Right cardiac atrium (tissue), 5 donors: ENCODE measurements at places on chromosomes 4 and X. TPM values are rescaled to one million over a fixed set of nuclear protein-coding genes. Genes with fewer than 3 reads are reported as not detected.

The BBS12 gene
- total RNA-seq = 8.5 TPM

The UGT8 gene
- total RNA-seq = 0.32 TPM

The CT47B1 gene
- total RNA-seq = not detected

The LAP3 gene
- 56.8 TPM for total RNA-seq

The SSX1 gene
- not detected for total RNA-seq

The DMRTC1 gene
- total RNA-seq = not detected

The KLF8 gene
- total RNA-seq = 7.2 TPM

The CT45A5 gene
- not detected for total RNA-seq

The ABCG2 gene
- total RNA-seq = 1.6 TPM

The SPANXA1 gene
- not detected for total RNA-seq

The TDO2 gene
- total RNA-seq = not detected

The SPANXC gene
- total RNA-seq = not detected

The CFAP299 gene
- not detected for total RNA-seq

The BGN gene
- 204 TPM for total RNA-seq

The MSANTD1 gene
- total RNA-seq = 0.40 TPM

The KIAA1210 gene
- total RNA-seq = 0.06 TPM

The MAGIX gene
- total RNA-seq = 15.9 TPM

The SLC7A11 gene
- 4.1 TPM for total RNA-seq

The MAGEB10 gene
- total RNA-seq = not detected
